ENCODE measurements at places on chromosomes 1 and 21.

- H3K27ac ChIP-seq: peak overlapping the region; percentile 93
- peaks cover 43% of the 10 kb centered on the region for H3K4me1 ChIP-seq
- H3K27me3 ChIP-seq: no peaks in the 10 kb centered on the region
These were observed 6.2 kb upstream of the AGTRAP start for GRCh38 chr1:11729498-11730428.

DNA sequence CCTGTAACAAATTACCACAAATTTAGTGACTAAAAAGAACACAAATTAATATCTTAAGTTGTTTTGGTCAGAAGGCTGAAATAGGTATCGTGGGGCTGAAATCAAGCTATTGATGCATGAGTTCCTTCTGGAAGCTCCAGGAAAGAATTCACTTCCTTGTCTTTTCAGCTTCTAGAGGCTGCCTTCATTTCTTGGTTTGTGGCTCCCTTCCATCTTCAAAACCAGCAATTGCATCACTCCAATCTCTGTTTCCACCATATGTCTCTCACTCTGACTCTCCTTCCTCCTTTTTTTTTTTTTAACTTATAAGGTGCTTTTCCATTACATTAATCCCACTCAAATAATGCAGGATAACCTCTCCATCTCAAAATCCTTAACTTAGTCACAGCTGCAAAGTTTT, 78.4 kb downstream of the OLFM3 start:
- no peaks in the 10 kb centered on the region for H3K4me1 ChIP-seq
- no peak overlapping the region for H3K4me3 ChIP-seq

DNA sequence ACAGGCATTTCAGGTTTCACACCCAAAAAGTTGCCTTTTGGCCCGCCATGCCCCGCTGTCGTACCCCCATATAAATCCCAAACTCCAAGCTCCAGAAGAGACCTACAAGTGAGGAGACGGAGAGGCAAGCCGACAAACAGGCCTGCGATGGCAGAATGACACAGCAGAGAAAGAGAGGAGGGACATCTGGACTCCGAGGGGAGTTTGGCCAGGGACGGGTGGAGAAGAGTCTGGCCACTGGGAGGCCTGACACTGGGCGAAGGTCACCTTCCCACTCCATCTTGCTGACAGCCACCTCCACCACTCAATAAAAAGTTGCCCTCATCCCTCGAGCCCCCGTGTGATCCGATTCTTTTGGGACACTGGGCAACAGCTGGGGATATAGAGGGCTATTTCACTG, 1.9 kb upstream of the CFH start:
- H3K36me3 ChIP-seq: no peaks in the 10 kb centered on the region
- no peaks in the 10 kb centered on the region for H3K27me3 ChIP-seq
- no peak overlapping the region for H3K4me3 ChIP-seq
- no peaks in the 10 kb centered on the region for H3K4me1 ChIP-seq
- no peak overlapping the region for H3K27ac ChIP-seq

GRCh38 chr1:235532360-235532759, 28.1 kb upstream of the B3GALNT2 start:
- H3K4me3 ChIP-seq: no peak overlapping the region
- H3K27me3 ChIP-seq: peaks cover 4% of the 10 kb centered on the region
- no peak for DNase-seq
- no peak overlapping the region for H3K27ac ChIP-seq
- no peaks in the 10 kb centered on the region for H3K4me1 ChIP-seq
